Left ventricle myocardium inferior (tissue), 1 donor: ENCODE measurements at places on chromosomes 7 and 10. TPM values are rescaled to one million over a fixed set of nuclear protein-coding genes. Genes with fewer than 3 reads are reported as not detected.

CYP26C1 gene
- not detected for total RNA-seq

SPDYE11 gene
- not detected for total RNA-seq

NOS3 gene
- 12.6 TPM for total RNA-seq

HECW1 gene
- not detected for total RNA-seq
